ENCODE measurements at places on chromosomes 3 and 15. TPM values are rescaled to one million over a fixed set of nuclear protein-coding genes. Genes with fewer than 3 reads are reported as not detected.

The TNFSF10 gene
- total RNA-seq: 3.6 TPM

The PRC1 gene
- total RNA-seq: 24.6 TPM

The HGD gene
- 3.2 TPM for total RNA-seq

The WNT5A gene
- not detected for total RNA-seq

The RBM15B gene
- 29.8 TPM for total RNA-seq
